Erythroblast (primary cell): ENCODE measurements at places on chromosomes 2 and 18.
A peak's percentile ranks its signal among the peaks of the same experiment; 100 is the strongest.

DNA sequence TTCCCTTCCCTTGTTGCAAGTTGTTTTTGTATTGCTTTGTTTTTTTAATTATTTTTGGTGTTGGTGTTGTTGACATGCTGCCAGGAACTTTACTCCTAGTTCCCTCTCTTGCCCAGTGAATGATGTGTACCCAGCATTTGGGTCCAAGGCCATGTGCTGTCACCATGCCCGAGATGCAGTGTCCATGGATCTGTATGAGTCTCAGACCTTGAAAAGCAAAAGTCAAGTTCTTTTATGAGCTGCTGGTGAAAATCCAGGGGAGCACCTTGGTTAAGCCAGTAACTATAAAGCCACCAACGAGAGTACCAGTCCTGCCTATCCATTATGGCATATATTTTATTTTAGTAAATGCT, 236.4 kb downstream of the BCL11A start:
- no peak for DNase-seq

DNA sequence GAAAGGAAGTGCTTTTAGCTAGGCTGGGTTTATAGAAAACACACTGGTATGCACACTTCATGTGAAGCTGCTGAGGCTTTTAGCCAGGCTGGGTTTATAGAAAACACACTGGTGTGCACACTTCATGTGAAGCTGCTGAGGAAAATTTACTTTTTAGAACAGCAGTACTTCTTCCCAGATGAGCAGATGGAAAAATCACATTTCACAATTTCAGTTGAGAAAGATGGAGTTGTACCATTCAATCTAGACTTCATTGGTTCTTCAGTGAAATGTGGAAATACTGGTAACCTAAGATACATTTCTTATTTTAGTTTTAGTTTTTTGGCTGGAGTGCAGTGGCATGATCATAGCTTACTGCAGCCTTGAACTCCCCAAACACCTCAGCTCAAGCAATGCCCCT, 11.1 kb downstream of the SNTG2 start:
- no peak for DNase-seq

DNA sequence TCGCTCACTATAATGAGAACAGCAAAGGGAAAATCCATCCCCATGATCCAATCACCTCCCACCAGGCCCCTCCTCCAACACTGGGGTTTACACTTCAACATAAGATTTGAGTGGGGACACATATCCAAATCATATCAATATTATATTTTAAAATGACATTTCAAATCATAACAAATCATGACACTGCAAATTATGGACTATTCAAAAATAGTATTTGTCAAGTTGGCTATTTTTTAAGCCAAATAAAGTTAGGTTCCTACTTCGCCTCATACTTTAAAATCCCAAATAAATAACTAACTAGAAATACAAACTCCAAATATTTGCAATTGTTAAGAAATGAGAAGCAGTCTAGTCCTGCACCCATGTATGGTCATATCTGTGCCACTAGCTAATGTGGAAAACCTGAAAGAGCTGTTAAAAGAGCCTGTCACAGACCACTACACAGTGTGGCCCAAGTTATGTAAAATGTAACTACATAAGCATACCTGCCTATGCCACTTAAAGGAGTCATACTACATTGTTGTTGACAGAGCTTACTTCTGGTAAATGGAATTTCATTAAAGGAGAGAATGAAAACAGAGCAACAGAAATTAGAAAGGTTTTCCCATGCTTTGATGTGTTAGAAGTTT, 334.7 kb upstream of the GULP1 start:
- no peak for DNase-seq

- DNase-seq = no peak
Measured at GRCh38 chr2:61537950-61538199, 281 bp downstream of the XPO1 start.

DNA sequence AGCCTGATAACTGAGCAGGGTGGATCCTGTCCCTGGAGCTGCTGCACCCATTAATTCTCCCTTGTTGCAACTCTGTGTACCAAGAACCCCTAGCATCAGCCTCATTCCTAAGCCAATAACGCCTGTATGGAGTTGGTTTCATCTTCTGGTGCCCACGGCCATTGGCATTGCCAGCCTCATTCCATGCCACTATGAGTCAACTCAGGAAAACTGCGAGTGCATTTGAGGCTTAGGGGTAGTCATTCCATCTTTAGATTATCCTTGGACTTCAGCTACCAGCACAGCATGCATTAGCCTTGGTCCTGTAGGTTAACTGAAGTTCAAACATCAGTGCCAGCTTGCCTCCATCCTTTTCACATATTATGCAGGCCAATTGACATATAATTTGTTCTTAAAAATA, 1.4 kb upstream of the TRIM54 start:
- DNase-seq = no peak

DNA sequence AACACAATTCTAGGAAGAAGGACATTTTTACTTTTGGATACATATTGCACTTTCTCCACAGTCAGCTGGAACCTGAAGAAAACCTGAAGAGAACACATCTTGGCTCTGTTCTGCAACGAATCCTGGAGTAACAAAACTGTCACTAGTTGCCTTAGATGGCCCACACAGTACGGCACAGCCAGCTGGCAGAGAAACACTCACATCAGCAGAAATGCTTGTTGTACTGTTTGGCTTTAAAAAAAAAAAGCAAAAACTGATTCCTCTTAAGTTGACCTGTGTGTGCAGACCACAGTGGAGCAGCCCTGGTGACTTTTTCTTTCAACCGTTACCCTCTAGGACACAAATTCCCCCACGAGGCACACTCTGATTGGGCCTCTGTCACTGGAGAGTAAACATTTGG, 152.3 kb upstream of the TWIST2 start:
- no peak for DNase-seq

GRCh38 chr2:44551497-44551896, 189.8 kb downstream of the CAMKMT start:
- DNase-seq = no peak

DNA sequence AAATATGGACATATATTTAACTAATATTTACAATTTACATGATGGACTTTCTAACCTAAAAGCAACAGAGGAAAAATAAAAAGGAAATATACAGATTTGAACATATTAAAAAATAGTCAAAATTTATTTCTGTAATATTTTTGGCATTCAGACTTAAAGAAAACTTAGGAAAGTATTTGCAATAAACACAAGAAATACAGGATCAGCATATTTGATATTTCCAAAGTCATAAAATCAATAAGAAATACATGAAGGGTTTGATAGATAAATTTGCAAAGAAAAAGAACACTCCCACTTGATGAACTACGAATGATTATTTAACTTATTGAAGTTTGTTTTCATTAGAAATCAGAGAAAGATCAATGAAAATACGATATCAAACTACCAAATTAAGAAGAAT, 48.6 kb upstream of the CD302 start:
- DNase-seq = no peak

DNA sequence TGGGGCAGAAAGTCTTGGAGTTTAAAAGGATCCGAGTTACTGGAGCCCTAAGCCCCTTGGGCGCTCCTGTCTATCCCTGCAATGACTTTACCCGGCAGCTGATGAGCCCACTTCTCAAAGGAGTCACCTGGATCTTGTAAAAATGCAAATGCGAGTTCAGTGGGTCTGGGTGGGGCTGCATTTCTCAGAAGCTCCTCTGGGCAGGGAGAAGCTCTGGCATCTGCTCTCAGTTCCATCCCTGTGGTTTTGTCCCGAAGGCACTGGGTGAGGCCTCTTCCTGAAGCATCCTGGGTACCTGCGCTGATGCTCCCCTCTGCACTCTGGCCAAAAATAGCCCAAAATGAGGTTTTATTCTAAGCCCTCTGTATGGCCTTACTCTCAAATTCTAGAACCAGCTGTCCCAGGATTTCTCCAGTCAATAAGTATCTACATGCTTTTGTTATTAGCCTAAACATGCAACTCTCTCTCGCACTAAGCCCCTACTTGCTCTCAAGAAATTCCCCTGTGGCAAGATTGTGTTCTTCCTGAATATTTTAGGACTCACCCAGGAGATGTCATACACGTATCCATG, 167.8 kb upstream of the APCDD1 start:
- DNase-seq = no peak

GRCh38 chr2:148640767-148641166, 3.8 kb upstream of the EPC2 start:
- no peak for DNase-seq

- DNase-seq = peak; percentile 92
Measured at GRCh38 chr2:151409601-151410484, at the start of gene RIF1. TSS of gene RIF1 (plus strand) at chr2:151409902. CDS start at chr2:151410424, 522 bp downstream.

DNA sequence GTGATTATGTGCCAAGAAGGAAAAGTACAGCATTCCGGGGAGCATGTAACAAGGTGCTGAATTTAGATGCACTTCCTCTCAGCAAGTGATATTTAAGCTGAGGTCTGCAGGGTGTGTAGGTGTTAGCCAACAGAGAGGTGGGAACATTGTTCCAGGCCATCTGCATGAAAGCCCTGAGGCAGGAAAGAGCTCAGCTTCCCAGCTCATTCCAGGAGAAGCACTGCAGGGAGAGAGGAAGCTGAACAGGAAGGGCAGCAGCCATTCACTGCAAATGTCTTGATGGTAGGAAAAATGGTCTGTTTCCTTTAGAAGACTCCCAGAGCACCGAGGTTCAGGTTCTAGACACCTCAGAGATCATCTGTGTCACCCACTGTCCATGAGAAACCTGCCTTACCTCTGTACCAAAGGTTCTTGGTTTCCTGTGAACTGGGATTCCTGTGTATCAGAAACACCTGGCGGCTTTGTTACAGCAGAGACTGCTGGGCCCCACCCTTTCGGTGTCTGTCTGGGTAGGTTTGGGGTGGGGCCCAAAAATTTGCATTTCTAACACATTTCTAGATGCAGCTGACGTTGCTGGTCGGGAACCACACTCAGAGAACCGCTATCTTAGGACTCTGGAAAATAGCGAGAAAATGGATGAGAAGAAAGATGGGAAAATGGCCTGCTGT, 84.0 kb downstream of the RTN4 start:
- DNase-seq = no peak

- no peak for DNase-seq
Measured at GRCh38 chr2:205686056-205686782, 3.9 kb downstream of the NRP2 start.

- no peak for DNase-seq
Measured at GRCh38 chr2:68732036-68732932, 2.3 kb upstream of the ARHGAP25 start.

DNA sequence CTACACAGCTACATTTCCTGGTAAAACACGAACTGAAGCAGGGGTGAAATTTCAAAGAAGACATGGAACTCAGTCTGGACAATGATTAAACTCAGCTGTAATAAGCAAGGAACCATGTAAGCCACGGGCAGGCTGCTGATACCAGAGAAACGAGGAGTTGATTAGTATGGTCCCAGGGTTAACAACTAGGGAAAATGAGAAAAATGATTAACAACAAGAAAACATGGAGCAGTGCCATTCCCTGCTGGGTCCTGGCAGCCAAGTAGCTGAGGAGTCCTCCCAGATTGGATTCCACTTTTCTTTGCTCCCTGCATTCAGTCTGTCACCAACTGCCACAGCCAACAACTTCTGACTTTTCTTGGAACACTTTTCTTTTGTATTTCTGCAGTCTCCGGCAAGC, 517.0 kb upstream of the KLHL29 start:
- DNase-seq = no peak

DNA sequence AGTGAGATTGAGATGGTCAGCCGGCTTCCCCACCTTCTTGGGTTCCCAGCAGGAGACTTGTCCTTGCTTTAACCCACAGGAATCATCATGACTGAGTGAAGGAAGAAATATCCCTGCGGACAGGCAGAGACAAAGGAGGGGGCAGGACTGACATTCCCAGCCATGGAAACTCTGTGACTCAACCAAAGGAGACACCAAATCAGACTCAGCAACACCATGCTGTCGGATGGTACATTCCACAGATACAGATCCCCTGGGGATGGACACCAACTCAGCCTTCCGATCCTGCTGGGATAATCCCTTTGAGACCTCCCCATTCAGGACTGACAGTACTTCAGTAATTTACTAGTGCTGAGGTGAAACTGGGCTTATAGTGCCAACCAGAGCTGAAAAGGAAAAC, 518.3 kb downstream of the XIRP2 start:
- no peak for DNase-seq

- no peak for DNase-seq
Measured at GRCh38 chr18:32373995-32374394, 96.7 kb downstream of the GAREM1 start.

- no peak for DNase-seq
Measured at GRCh38 chr2:102578376-102578775, 41.0 kb upstream of the SLC9A2 start.

GRCh38 chr2:71744781-71745180, 291.4 kb downstream of the DYSF start:
- no peak for DNase-seq

GRCh38 chr2:95759481-95760246, 167.9 kb downstream of the TRIM43 start:
- no peak for DNase-seq

DNA sequence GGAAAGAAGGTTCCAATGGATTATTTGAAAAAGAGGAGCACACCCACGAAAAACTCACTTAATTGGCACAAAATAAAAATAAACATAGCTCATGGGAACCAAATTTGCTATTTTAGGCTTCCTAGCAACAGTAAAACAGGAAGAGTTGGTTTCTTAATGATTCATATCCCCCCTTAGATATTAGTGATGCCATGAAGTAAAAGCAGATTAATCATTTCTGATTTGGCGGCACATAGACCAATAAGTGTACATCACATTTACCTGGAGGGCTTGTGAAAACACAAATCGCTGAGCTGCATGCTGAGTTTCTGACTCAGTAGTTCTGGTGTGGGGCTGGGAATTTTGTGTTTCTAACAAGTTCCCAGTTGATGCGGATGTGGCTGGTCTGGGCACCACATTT, 260.4 kb downstream of the SLC4A3 start:
- DNase-seq = no peak

GRCh38 chr18:13429016-13429415, 210.5 kb downstream of the LDLRAD4 start:
- DNase-seq = no peak

DNA sequence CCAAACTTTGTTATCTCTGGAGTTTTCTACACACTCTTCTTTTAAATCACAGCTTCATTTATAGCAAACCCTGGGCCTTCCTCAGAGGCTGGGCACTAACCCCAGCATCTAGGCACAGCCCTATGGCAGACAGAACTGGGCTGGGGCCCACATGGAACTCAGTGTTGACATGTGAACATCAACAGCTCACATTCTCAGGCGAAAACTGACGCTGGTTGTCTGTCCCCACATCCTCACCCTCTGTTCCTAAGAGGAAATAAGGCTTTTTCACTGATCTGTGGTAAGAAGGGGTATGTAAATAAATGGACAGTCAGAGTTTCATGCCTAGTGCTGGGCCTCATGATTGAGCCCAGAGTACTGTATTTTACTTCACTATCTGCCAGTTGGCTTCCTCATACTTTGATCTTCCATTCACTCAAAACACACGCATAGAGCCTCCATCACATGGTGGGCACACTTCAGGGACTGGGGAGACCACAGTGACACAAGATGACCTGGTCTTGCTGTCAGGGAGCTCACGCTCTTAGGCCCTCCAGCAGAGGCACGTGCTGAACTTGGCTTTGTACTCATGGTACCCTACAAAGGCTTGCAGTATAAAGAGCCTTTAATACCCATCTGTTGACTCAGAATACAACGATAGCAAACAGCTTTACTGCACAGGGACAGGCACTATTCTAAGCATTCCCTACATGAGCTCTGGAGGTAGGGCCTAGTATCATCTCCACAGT, 43.0 kb downstream of the EFEMP1 start:
- DNase-seq = no peak
